NK-92 treated with Interleukin-12 subunit alpha and Interleukin-12 subunit beta, amount 100 ng/mL, for 24 hours (cell line): ENCODE measurements at places on chromosomes 1 and 21.

DNA sequence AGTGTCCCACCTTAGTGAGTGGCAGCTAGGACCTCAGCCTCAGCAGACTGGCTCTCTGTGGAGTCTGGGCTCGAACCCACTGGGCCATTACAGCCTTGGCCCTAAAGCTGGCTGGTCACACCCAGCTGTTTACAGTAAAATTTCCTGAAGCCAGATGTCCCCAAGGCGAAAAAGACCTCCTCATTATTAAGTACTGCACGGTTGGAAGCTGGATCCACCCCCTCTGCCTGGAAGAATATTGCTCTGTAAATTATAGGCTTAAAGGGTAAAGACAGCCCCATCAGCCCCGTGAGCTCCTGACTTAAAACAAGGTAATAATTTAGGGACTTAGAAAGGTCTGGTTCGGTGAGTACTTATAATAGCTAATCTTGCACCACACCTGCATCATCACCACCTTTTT is 30.3 kb upstream of the TMEM51 start:
- no peak for DNase-seq

DNA sequence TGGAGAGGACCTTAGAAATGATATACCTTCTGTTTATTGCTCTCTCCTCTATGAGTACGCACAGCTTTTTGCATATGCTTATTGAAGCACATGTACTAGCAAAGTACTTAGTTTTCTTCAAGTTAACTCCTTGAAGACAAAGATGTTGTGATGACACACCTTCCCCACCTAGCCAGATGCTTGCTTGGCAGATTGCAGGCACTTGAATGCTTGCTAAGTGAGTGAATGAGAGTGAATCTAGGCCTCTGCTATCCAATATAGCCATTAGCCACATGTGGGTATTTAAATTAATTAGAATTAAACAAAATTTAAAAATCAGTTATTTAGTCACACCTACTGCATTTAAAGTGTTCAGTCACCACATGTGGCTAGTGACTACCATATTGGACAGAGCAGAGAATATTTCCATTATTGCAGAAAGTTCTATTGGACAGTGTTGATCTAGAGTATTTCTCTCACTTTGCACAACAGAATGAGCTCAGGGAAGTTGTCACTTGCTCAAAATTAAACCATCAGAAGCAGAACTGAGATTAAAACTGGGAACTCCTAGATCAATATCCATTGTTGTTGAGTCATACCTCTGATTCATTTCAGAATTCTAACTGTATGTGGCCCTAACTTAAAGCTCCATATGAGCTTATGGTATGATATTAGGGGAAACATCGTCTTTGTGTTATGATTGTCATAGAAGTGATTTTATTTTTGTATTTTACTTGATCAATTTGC is 8.6 kb upstream of the EEIG2 start:
- no peak for DNase-seq

- no peak for DNase-seq
Observed at GRCh38 chr21:31425138-31425537, 81.1 kb upstream of the TIAM1 start.

DNA sequence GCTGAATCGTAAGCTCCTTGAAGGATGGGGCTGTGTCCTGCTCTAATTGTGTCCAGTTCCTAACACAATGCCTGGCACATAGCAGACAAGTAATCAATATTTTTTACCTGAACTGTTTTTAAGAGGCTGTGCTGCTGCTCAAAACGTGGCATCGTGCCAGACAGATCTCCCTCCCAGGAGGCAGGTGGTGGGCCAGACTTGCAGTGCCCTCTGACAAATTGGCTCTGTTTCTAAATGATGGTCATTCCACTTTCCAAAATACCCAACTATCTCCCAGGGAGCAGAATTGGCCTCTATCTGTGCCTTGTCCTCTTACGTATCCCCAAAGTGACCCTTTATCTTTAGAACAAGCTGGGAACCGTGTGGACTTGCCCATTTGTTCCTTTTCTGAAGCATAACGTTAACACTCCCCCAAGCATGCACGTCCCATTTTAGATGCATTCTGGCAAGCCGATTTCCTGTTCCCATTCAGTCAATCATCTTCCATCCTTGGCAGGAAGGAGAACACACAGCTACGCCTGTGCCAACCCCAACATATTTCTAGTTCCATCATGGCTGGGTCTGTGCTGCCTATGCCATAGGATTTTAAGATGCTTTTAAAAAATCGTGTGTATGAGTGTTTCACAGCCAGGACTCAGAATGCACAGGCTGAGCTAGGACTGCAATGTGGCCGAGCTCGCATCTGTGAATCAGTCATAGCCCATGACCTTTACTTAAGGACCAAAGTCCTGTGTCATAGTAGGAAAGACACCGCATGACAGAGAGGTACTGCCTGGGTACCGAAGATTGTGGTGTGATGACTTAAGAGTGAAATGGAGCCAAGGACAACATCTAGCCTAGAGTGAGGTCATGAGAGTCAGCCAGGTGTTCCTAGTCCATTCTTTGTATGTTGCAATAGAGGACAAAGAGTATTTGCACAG is 408.6 kb downstream of the PRDM2 start:
- DNase-seq = no peak

DNA sequence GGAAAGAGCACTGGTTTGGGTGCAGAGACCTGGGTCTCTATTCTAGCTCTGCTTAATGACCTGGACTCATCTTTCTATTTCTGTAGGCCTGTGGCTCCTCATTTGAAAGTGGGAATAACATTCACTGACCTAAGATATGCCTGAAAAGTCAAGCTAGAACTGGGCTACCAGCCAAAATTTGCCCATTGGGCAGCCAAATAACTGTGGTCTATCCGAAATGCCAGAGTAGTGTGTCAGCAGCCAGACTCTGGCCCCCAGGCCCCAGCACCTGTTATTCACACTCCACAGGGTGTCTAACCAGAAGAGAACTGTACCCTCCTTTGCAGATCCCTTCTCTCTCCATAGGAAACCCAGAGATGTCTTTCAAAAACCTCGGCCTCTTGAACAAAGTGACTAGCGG is 12.6 kb downstream of the DAB1 start:
- no peak for DNase-seq

- no peak for DNase-seq
Observed at GRCh38 chr1:82388679-82389078, 587.9 kb downstream of the ADGRL2 start.

DNA sequence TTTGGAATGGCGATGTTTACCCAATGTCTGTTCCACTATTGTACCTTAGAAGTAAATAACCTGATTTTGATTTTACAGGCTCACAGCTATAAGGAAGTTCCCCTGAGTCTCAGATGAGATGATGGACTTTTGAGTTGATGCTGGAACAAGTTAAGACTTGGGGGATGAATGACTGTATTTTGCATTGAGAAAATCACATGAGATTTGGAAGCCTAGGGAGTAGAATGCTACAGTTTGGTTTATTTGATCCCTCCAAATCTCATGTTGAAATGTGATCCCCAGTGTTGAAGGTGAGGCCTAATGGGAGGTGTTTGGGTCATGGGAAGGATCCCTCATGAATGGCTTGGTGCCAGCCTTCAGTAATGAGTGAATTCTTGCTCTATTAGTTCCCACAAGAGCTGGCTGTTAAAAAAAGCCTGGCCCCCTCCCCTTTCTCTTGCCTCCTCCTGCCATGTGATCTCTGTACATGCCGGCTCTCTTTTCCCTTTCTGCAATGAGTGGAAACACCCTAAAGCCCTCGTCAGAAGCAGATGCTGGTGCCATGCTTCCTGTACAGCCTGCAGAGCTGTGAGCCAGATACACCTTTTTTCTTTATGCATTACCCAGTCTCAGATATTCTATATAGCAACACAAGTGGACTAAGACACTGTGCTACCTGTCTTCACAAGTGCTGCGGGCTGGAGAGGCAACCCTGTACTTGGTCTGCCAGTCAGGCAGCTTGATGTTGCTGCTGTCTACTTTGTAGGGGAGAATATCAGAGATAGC is 77.0 kb upstream of the TLR5 start:
- no peak for DNase-seq

- DNase-seq = no peak
Observed at GRCh38 chr1:212585210-212585609, 23.4 kb upstream of the ATF3 start.
